Keratinocyte (primary cell): ENCODE measurements at places on chromosomes 13 and 19.

GRCh38 chr13:26378116-26378515 lies 124.2 kb downstream of the CDK8 start:
- DNase-seq: no peak
- H3K36me3 ChIP-seq: no peaks in the 10 kb centered on the region
- H3K4me3 ChIP-seq: no peak overlapping the region
- no peaks in the 10 kb centered on the region for H3K27me3 ChIP-seq
- no peak overlapping the region for H3K27ac ChIP-seq

- no peak overlapping the region for H3K27ac ChIP-seq
- no peaks in the 10 kb centered on the region for H3K4me1 ChIP-seq
- no peaks in the 10 kb centered on the region for H3K36me3 ChIP-seq
Observed at GRCh38 chr19:48685583-48685982, 10.2 kb upstream of the FUT2 start.

- H3K27me3 ChIP-seq: no peaks in the 10 kb centered on the region
- H3K4me1 ChIP-seq: peaks cover 9% of the 10 kb centered on the region
- no peak for DNase-seq
- peak overlapping the region; percentile 97 for H3K4me3 ChIP-seq
Observed at GRCh38 chr19:44024900-44025216, 321 bp upstream of the ZNF222 start.

DNA sequence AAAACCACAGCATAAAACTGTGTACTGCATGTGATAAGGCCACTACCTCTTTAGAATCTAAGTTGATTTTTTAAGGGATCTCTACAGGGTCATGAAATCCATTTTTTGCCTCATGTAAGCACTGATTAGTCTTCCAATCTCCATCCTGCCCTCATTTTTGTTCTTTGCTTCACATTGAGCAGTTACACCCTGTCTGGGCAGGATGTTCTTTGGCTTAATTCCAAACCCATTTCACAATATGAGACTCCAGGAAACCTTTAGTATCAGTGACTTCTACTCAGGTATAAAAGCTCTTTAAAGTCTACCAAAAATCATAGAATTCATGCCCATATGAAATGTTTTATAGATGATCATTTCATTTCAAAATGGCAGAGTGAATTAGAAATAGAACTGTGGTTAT lies 592.6 kb downstream of the TBC1D4 start:
- H3K4me1 ChIP-seq: peaks cover 6% of the 10 kb centered on the region
- peak; percentile 23 for DNase-seq
- no peak overlapping the region for H3K4me3 ChIP-seq
- H3K36me3 ChIP-seq: no peaks in the 10 kb centered on the region

DNA sequence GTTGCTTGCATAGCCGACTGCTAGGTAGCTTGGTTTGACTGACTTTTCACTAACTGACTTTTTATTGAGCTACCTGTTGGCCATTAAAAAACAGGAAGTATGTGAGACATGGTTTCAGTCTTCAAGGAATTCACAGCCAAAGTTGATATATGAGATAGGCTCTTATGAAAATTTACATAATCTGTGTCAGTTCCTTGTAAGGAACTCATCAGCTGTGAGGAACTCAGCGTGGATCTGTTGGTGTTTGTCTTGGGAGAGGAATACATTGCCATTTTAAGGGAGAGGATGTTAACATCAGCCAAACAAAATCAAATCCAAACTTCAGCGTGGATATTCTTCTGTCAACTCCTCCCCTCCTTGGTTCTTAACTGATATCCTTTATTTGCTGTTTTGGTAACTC lies 2.0 kb downstream of the RNF113B start:
- DNase-seq: no peak
- H3K4me1 ChIP-seq: peaks cover 3% of the 10 kb centered on the region
- H3K36me3 ChIP-seq: no peaks in the 10 kb centered on the region
- H3K27me3 ChIP-seq: no peaks in the 10 kb centered on the region
- H3K4me3 ChIP-seq: no peak overlapping the region

- no peaks in the 10 kb centered on the region for H3K36me3 ChIP-seq
- H3K4me1 ChIP-seq: no peaks in the 10 kb centered on the region
- H3K4me3 ChIP-seq: no peak overlapping the region
Observed at GRCh38 chr19:498511-498891, 2.2 kb downstream of the MADCAM1 start.

DNA sequence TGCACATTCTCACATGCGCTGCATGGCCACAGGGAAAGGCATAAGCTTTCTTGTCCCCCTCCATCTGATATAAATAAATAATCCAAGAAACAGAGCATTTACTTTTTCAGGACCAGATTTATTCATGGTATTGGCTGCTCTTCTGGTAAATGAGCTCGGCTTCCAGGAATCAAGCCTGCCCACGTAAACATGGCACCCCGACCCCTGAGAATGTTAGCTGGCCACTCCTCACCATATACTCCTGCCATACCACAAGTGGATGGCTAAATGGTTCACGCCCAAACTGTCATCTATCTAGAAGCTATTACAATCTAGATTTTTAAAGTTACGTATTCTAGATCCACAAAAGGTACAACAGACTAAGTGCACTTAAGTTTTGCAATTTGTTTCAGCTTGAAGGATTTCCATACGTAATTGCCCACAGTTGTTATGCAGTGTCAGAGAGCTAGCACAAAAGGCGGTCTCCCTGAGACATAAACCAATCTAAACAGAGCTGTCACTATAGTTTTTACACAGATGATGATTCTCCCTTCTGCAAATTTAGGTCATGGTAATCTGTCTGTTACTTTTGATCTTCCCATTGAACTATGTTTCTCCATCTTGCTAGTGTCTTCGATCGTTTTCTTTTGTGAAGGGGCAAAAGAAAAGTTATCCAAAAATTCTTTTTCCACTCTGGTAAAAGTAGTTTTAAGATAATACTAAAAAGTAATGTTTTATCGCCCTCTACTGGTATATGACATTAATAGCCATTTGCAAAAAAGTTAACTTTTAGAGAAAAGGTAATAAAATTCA lies 16.2 kb upstream of the FOXO1 start:
- no peak for DNase-seq
- no peaks in the 10 kb centered on the region for H3K36me3 ChIP-seq
- no peak overlapping the region for H3K4me3 ChIP-seq

GRCh38 chr13:34671137-34671536 lies 270.9 kb upstream of the NBEA start:
- H3K4me1 ChIP-seq: no peaks in the 10 kb centered on the region
- no peak overlapping the region for H3K4me3 ChIP-seq
- no peaks in the 10 kb centered on the region for H3K36me3 ChIP-seq
- no peak for DNase-seq
- H3K27ac ChIP-seq: no peak overlapping the region
